ENCODE measurements at places on chromosomes 2 and 18.

DNA sequence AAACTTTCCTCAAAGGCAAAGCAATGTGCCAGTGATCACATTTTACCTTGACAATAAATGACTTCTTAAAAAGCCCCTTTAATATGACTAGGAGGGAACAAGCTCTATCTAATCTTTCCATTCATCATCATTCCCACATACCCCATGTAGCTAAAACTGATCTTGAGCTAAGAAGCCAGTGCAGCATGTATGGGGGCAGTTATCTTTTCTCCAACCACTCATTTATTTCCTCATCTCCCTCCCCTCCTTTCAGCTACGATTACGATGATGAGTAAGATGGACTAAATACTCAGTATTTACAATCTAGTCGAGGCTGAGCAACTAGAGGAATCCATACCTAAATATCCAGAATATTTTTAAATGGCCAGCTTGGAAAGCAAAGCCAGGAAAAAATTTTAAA lies 35.5 kb downstream of the PNO1 start:
- no peak for DNase-seq

DNA sequence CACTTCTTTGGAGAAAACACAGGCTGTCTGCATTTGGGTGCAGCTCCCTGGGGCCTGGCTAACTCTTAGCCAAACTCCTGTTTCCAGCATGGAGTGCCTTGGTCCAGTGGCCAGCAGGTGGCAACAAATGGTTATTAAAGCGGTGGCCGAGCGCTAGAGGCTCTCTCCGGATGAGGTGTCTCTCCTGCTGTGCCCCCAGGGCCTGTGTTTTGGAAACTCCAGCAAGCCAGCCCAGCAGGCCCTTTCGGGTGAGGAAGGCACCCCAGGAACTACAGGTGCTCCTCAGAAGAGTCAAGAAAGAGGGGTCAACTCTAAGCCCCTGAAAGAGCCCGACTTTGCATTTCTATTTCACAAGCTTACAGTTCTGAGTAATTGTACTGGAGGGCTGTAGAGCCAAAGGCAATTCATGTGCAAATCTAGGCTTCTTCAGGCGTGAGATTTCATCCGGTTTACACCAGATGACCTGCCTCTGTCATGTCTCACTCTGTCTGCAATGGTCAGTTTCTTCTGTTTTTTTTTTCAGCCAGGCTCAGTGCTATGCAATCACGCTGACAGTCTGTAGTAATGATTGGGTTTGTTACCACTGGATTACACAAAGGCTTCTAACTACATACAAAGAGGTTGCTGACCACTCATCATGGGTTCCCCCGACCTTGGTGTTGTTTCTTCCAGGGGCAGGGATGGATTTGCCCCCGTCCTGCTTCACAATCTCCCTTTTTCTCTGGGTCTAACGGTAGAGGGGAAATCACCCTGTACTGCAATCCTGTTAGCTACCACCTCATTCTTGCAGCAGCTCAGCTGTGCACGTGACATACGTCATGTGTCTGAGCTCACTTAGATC lies 7.6 kb upstream of the CHRNA1 start:
- peak; percentile 16 for DNase-seq

DNA sequence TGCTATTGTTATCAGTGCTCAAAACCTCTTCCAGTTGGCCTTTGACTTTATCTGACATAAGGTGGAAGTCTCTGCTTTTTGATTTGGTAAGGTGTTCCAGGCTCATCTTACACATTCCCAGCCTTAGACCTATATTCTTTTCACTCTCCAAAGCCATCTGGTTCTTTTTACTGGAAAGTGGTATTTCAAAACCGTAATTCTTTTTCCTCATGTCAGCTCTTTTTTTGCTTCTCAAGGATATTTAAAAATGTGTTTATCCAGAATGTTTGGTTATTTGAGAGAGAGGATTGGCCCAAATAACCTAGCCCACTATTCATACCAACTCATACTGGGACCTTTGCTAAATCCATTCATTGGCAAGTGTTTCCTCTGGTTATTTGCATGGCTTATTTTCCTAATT lies 411.2 kb upstream of the PIK3C3 start:
- no peak for DNase-seq

- no peak for DNase-seq
These were observed 43.6 kb downstream of the KCNG3 start for GRCh38 chr2:42450136-42450535.

DNA sequence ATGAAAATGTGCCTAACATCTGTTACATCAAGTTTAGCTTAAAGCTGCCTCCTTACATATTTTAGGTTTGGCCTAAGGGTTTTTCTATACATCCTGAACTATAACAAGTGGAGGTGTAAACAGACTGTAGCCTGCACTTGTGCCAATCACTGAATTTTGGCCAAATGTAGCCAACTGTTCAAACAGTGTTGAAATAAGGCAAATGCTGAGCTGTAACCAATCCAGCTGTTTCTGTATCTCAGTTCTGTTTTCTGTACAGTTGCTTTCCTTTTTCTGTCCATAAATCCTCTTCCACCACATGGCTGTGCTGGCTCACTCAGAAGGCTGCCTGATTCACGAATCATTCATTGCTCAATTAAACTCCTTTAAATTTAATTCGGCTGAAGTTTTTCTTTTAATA lies 19.2 kb upstream of the CAPN13 start:
- no peak for DNase-seq

DNA sequence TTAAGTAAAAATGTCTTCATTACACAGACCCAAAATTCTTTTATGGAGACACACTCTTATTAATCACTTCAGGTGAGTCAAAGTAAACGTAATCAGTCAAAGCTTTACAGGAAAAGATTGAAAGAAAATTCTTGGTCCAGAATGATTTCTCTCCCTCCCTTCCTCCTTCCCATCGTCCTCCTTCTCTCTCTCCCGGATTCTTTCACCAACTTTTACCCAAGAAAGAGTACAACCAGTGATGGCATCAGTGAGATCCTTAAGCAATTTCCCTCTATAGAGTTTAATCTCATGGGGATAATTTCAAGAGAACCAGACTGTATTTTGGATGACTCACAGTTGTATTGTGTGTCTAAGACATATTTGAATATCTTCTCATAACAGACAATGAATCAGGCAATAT lies 258.1 kb downstream of the ALK start:
- DNase-seq: no peak
